ENCODE measurements at places on chromosomes 2 and 18.

GRCh38 chr18:3283908-3284307 lies 22.0 kb downstream of the MYL12B start:
- no peak for DNase-seq

DNA sequence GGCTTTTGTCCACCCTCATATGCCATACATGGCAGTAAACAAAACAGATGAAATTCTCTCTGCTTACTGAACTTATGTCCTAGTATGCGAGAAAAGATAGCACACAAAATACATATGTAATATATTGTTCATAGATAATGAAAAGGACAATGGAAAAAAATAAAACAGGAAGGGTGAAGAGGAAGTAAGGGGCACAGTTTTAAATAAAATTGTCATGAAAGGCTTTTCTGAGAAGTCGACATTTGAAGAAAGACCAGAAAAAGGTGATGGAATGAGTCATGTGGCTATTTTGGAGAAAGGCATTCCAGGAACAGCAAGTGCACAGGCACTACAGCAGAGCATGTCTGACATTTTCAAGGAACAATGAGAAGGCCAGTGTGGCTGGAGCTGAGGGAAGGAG lies 56.4 kb downstream of the KCNH7 start:
- DNase-seq, result no peak

- DNase-seq, result no peak
These were observed 502.2 kb downstream of the NRXN1 start for GRCh38 chr2:50529600-50530218.

GRCh38 chr18:70411307-70411706 lies 122.5 kb downstream of the SOCS6 start:
- no peak for DNase-seq

DNA sequence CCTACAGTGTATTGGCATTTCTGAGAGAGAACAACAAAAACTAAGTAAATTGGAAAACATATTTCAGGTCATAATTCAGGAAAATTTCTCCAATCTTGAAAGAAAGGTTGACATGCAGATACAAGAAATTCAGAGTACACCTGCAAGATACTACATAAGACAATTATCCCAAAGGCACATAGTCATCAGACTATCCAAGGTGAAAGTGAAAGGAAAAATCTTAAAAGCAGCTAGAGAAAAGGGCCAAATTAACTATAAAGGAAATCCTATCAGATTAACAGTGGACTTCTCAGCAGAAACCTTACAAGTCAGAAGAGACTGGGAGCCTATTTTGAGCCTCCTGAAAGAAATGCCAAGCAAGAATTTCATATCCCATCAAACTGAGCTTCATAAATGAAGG lies 449.0 kb upstream of the MMADHC start:
- DNase-seq, result no peak

DNA sequence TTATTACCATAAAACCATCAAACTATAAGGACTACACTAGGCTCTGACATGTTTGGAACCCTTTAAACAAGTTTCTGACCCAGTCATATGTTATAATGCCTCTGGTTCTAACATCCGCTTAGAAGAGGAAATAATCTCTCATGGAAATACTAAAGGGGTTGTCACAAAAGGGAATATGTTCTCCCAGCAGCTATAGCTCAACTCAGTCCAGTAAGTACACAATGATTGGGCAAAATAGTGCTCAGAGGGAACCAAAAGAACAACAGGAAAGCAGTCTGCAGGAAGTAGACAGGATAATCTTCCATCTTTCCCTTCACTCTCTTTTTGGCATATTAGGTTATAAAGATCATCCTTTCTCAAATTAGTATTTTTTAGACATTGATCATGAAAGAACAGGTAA lies 4.3 kb downstream of the SRBD1 start:
- no peak for DNase-seq

DNA sequence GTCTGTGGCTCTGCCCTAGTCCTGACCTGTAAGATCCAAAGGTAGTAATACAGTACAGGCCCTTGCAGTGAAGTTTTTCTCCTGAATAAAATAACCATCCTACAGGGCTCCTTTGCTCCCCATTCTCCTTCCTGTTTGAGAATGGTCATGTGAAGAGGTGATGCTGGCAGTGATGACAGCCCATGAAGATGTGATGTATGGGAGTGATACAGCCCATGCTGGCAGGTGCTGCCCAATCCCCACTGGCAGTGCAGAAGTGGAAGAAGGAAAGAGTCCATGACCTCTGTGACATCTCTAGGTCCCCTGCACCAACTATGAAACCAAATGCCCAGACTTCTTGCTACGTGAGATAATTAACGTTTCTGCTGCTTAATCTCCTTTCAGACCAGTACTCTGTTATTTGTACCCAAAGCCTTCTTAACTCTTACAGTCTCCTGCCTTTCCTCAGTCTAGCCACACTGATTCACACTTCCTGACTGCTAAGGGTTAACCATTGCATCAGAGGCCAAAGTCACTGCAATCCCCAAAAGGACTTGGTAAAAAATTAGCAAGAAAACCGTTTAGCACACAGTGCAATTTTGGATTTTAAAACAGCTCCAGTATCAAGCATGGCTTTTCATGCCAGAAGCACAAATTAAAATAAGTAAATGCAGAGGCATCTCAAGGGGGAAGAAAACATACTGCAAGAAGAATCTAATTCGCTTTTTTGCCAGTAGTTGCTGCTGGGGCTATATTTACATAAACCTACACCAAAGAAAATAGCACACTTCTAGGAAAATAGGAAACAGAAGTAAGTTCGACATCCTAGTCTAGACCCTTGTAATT lies 98.0 kb downstream of the STK39 start:
- DNase-seq, result no peak

- no peak for DNase-seq
These were observed 1739.1 kb upstream of the PIK3C3 start for GRCh38 chr18:40215979-40216378.

GRCh38 chr2:179264368-179265081 lies at the start of gene SESTD1:
SESTD1 (minus strand) TSS chr2:179264832; CDS start chr2:179191841, 72,991 bp downstream.
- DNase-seq, result peak; percentile 84
